ENCODE measurements at places on chromosomes 1 and 21.

GRCh38 chr1:157399984-157400382, 152.3 kb downstream of the FCRL5 start:
- DNase-seq = no peak

- peak; percentile 29 for DNase-seq
Observed at GRCh38 chr1:216750031-216750627, 26.9 kb upstream of the ESRRG start.

GRCh38 chr1:182783068-182783467, 6.5 kb upstream of the NPL start:
- no peak for DNase-seq

DNA sequence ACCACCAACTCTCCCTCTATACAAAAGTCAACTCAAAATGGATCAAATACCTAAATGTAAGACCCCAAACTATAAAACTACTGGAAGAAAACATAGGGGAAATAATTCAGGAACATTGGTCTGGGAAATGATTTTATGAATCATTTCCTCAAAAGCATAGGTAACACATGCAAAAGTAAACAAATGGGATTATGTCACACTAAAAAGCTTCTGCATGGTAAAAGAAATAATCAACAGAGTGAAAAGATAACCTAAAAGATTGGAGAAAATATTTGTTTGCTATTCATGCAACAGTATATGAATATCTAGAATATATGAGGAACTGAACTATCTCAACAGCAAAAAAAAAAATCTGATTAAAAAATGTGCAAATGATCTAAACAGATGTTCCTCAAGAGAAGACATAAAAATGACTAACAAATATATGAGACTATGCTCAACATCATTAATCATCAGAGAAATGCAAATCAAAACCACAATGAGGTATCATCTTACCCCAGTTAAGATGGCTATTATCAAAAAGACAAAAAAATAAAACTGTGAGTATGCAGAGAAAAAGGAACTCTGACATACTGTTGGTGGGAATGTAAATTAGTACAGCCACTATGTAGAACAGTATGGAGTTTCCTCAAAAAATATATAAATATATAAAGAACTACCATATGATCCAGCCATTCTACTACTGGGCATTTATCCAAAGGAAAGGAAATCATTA, 47.8 kb downstream of the VCAM1 start:
- no peak for DNase-seq

DNA sequence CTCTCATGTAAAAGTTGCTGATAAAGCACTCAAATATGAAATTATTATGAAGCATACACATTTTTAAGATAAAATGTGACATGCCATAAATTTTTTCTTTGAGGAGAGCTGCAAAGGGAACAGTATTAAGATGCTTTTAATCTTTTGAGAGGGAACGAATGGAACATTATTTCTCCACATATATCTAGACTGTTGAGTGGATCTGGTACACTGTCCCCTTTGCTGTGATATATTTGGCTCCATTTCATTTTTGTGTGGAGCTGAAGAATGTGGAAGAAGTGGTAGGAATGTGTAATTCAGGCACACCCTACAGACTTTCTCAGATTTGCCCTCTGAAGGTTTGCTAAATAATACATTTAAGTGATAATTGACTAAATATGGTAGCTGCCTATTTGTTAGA, 31.7 kb downstream of the PGM1 start:
- DNase-seq = no peak

DNA sequence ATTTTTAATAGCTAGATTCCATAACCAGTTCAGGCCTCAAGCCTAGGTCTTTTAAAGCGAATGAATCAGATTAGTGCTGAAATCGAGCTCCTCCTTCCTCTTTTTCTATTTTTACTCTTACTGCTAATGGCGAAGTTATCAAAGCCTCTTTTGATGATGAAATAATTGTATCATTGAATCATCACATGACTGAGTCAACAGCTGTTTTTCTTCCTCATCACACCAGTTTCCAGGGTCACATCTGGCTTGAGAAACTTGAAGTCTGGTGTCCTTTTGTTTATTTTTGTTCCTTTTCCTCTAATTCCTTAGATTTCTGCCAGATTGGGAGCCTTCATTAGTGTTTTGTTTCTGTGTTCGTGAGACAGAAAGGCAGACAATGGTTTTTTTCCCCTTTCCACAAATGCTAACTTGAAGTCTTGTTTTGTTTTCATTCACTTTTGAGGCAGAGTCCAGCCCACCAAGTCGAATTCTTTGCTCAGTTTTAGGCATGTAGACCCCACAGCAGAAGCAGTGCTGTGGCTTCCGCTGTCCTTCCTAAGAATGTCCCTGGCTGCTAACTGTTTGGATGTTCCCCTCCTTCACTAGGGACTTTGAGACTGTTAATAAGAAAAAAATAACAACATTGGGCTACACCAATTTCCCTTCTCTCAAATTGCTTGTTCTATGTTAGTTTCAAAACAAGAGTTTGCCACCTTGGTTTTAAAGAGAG, 51.9 kb upstream of the FMOD start:
- DNase-seq = no peak

GRCh38 chr21:41819856-41820281, 53.0 kb upstream of the RIPK4 start:
- no peak for DNase-seq

GRCh38 chr1:151847867-151848596, 5.5 kb downstream of the THEM5 start:
- DNase-seq = no peak

- DNase-seq = no peak
Observed at GRCh38 chr1:165857046-165857801, 29.8 kb downstream of the UCK2 start.

DNA sequence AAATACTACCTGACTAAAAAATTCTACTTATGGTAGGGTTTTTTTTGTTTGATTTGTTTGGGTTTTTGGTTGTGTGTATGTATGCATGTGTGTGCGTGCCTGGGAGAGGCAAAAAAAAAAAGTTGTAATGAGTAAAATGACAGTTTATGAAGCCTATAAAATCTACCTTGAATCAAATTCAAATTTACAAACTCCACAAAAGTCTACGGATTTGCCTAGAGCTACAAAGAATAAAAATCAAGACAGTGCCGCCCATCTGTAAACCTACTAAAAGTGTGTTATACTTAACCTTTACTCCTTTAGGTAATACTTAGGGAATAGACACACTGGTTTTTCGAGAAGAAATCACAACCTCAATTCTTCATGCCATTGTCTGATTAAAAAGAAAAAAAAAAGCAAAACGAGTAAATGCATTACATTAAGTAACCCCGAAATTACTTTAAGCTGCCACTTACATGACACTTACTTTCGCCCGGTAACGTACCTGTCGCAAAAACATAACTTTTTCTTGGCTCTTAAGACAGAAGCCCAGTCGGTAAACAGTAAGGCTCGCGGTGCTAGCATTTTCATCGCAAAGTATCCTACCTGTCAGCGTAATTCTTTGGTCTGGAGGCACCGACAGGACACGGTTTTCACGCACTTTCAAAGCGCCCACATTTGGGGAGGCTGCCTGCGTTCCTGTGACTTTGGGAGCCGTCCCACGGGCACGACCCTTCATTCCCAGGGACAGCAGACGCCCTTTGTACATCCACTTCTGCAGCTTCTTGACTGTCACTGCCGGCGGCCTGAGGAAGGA, 951 bp downstream of the SYDE2 start:
- DNase-seq = no peak

DNA sequence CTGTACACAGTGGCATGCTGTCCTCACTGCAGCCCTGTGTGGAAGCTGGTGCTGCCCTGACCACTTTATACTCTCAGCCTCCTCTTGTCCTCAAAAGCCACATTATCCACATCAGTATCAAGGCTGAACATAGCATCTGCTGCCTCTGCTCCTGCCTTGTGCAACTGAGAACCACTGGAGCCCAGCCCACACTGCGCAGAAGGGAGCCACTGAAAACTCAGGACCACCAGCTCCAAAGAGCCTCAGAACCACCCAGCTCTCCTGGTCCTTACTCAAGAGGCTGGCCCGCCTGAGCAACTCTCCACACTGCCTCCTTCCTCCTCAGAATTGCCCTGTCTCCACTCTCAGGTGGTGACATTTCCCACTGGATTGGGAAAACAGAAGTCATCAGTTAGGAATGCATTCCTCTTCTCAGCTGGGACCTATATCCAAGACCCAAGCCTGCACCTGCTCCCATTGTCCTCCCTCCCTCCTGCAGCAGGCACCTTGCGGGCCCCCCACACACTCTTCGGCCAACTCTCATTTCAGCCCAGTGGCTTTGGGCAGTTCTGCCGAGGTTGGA, 7.0 kb upstream of the KISS1 start:
- no peak for DNase-seq

DNA sequence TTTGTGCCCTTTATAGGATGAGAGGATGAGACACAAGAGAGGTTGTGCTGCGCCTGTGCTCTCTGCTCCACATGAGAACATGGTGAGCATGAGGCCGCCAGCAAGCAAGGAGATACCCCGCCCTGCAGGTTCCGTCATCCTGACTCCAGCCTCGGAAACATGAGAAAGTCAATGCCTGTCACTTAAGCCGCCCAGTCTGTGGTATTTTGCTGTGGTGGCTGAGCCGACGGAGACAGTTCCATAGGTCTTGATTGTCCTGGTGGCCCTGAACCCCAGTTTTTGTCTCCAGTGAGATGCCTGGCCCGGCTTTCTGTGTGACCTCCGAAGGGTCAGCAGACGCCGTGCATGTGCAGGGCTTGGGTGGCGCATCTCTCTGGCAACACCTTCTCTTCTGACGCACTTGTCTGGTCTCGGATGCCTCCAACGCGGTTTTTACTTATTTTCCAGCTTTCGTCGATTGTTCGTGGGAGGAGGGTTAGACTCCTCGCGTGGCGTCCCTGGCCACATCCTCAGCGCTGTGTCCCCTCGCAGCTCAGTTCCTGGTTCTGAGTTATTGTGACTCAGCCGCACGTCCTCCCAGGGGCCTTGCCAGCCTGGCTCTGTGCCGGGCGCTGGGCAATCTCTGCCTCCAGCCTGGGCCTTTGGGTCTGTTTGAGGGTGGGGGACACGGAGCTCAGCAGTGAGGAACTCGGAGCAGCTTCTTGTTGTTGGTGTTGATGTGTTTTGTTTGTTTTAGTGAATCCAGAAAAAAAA, 70.0 kb downstream of the FAAP20 start:
- DNase-seq = no peak

- DNase-seq = no peak
Observed at GRCh38 chr1:205376739-205377138, 20.0 kb upstream of the KLHDC8A start.

GRCh38 chr21:34705011-34705410, 36.2 kb downstream of the CLIC6 start:
- DNase-seq = no peak

- no peak for DNase-seq
Observed at GRCh38 chr1:43225168-43225567, 44.6 kb upstream of the TMEM125 start.

DNA sequence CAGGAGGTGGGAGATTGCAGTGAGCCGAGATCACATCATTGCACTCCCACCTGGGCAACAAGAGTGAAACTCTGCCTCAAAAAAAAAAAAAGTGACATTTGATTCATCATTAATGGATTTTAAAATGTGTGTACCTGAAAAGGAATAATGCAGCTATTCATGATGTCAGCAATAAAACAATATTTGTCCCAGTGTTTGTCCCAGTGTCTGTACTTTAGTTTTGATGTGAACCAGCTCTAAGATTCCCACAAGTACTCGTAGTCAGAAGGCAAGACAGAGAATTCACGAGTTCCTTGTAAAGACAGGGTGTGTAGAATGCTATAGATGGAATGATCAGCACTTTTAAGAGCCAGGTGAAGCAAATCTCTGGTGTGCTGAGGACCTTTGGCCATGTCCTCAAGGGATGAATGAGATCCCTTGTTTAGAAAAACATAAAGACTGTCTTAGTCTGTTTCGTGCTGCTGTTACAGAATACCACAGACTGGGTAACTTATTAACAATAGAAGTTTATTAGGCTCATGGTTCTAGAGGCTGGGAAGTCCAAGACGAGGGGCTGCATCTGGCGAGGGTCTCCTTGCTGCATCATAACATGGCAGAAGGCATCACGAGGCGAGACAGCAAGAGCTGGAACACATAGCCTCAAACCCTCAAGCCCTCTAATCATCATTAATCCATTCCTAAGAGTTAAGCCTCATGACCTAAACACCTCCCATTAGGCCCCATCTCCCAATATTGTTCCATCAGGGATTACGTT, 12.0 kb upstream of the TMPRSS2 start:
- DNase-seq = no peak

DNA sequence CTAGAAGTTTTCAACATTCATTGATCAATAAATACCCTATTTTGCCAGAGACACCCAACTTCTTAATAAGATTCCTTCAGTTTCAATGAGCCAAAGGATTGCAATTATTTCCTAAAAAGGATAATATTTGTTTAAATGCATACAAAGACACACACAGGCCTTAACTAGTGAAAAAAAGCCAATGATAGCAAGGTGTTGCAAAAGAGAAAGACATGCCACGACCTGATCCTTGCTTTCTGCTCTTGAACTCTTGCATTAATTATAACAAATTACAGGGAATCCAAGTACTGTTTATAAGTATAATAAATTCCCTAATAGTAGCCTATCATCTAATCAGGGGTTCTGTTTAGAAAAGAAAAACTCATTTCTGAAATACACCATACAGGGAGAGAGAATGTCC, 131.1 kb downstream of the PTPN14 start:
- DNase-seq = no peak

- DNase-seq = no peak
Observed at GRCh38 chr1:174872615-174873058, 127.1 kb upstream of the CACYBP start.

- DNase-seq = no peak
Observed at GRCh38 chr1:64572222-64572900, 102.4 kb downstream of the CACHD1 start.

DNA sequence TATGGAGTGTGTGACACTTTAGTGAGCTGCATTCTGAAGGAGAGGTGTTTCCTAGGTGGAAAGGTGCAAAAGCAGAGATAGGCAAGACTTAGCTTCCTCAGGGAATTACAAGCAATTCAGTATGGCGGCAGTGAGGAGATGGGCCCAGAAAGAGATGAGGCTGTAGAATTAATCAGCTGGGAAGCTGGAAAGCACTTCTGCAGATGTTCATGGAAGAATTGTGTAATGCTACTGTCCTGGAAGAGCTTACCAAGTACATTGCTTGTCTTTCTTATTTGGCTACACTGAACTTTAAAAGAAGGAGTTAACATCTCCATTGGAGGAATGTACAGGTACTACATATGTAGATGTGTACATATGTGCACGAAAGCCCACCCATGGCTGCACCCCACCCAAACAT, 103.7 kb upstream of the DPT start:
- DNase-seq = no peak

GRCh38 chr1:38962113-38962512, 20.5 kb upstream of the RHBDL2 start:
- no peak for DNase-seq

All from Calu3 (cell line).